ENCODE measurements at places on chromosomes 3 and 15. TPM values are rescaled to one million over a fixed set of nuclear protein-coding genes. Genes with fewer than 3 reads are reported as not detected.

- no peak for DNase-seq
Observed at GRCh38 chr3:188303823-188304222, 149.9 kb downstream of the LPP start.

DNA sequence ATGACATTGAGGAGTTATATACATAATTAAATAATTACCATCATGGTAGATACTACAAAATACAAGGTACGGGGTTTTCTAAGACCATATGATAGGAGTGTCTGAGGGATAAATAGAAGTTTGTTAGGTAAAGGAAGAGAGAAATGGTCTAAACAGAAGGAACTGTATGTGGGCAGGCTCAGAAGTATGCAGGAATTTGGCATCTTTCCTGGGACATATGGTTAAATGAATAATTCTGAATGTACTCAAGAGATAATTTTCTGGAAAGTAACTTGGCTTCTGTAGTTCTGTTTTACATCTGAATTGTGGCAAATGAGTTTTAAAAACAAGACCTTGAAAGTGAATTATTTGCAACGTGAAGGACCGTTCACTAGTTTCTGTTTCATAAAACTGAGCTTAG is 17.5 kb downstream of the LMCD1 start:
- no peak for DNase-seq

DNA sequence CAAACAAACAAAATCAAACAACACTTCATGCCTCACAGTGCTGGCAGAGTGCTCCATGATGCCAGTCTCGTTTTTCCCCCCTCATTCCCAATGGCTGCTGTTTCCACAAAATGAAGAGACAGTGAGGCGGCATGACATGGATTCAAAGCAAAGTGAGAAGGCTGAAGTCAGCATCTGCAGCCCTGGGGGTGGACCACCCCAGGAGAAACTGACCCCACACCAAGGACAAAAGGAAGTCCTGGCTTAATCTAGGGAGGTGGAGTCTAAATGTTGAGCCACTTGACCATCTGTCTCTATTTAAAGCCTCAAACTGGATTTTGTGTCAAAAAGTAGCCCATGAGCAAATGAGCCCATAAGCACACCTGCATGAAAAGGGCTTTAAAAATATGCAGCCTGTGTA is 151.2 kb upstream of the RORA start:
- DNase-seq = no peak

GRCh38 chr15:97168704-97169475 is 791.6 kb upstream of the ARRDC4 start:
- DNase-seq = no peak

- DNase-seq = no peak
Observed at GRCh38 chr3:61926923-61927322, 365.6 kb downstream of the PTPRG start.

GRCh38 chr3:83873550-83873949 is 1085.2 kb upstream of the CADM2 start:
- DNase-seq = no peak

DNA sequence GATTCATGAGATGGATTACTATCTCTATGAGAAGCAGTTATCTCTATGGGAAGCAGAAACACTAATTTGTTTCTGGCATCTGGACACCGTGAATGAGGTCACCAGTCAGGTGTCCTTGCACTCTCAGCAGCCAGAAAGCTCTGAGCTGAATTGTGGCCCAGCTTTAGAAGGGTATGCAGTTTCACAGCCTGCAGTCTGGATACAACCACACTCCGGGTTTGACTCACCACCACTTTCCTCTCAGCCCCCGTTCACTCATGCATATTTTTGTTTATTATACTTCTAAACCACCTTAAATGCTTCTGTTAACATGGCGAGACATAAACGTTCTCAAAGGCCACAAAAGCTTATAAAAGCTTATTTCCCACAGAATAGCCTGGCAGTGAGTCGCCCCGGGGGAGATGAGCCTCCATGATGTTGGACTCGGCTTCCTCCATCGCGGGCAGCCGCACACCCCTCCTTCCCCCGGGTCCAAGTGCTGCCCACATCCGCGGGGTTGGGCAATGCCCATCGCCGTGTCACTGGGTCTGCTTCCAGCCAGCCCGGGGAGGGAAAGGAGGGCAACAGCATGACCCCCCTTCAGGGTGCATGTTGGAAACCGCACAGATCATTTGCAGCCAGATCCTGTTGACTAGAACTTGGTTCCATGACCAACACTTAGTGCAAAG is 16.8 kb upstream of the SLC41A3 start:
- DNase-seq = no peak

DNA sequence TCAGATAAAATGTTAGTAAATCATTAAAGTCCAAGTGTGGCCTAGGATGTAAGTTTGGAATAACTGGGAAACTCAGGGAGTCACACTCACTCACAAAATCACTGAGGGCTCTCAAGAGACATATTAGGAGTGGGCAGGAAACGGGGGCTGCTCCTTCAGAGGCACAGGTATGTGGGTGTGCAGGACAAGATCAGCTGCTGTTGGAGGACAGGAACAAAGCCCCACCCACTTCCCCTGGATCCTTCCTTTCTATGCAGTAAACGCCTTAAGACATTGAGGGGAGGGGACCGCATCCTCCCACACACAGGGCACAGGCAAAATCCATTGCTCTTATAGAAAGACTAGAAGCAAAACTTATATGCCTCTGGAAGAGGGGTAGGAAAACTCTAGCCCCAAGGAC is 30.2 kb downstream of the TM2D3 start:
- no peak for DNase-seq

- DNase-seq = no peak
Observed at GRCh38 chr15:65819563-65819960, 27.5 kb upstream of the DENND4A start.

- no peak for DNase-seq
Observed at GRCh38 chr15:20407553-20407952, 134.0 kb downstream of the GOLGA6L6 start.

GRCh38 chr15:84891339-84891738 is 6.9 kb downstream of the SLC28A1 start:
- DNase-seq = no peak

- no peak for DNase-seq
Observed at GRCh38 chr3:98763076-98763475, at the start of gene ST3GAL6. Gene ST3GAL6 (plus strand): TSS chr3:98763340. CDS start chr3:98768441, 5,101 bp downstream.

GRCh38 chr3:156180077-156180476 is 59.7 kb downstream of the KCNAB1 start:
- no peak for DNase-seq

DNA sequence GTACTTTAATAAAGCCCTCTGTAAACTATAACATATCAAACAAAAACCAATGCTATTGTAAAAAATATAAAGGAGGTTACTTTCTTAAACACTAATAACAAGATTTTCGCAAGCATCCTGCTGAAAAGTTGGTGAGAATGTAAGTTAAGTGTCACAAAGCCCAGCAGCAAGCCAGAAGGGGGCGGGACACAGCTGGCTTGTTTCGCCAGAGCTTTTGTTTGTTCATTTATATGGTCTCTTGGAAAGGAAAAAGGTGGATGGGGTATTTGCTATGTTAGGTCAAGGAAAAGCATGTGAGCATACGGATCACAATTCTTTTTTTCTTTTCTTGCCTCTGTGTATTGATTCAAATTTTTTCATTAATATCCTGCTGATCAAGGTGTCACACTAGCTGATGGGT is 59.9 kb downstream of the HACD2 start:
- DNase-seq = no peak

GRCh38 chr3:10292505-10293419 is at the start of gene GHRL:
Gene GHRL (minus strand): TSS chr3:10292947. CDS start chr3:10290180, 2,767 bp downstream.
- no peak for DNase-seq

GRCh38 chr15:32886459-32886858 is 168.7 kb downstream of the GREM1 start:
- no peak for DNase-seq

- no peak for DNase-seq
Observed at GRCh38 chr3:15820911-15821310, 23.1 kb upstream of the ANKRD28 start.

- DNase-seq = no peak
Observed at GRCh38 chr3:53189276-53189675, 28.3 kb downstream of the PRKCD start.

DNA sequence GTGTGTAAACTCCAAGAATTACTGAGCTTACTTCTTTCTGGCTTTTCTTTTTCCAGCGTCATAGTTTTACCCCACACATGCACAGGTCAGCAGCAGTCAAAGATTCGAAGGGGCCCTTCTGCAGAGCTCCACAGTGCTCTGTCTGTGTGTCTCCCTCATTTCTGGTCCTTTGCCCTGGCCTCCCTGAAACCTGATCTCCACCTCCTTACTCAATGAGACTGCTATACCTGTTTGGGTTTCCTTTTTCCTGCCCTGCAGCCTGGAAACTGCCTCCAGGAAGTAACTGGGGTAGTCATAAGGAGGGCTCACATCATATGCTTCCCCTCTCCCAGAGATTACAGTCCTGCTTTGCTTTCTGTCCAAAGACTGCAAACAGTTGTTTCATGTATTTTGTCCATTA is 82.8 kb upstream of the TNIK start:
- no peak for DNase-seq

DNA sequence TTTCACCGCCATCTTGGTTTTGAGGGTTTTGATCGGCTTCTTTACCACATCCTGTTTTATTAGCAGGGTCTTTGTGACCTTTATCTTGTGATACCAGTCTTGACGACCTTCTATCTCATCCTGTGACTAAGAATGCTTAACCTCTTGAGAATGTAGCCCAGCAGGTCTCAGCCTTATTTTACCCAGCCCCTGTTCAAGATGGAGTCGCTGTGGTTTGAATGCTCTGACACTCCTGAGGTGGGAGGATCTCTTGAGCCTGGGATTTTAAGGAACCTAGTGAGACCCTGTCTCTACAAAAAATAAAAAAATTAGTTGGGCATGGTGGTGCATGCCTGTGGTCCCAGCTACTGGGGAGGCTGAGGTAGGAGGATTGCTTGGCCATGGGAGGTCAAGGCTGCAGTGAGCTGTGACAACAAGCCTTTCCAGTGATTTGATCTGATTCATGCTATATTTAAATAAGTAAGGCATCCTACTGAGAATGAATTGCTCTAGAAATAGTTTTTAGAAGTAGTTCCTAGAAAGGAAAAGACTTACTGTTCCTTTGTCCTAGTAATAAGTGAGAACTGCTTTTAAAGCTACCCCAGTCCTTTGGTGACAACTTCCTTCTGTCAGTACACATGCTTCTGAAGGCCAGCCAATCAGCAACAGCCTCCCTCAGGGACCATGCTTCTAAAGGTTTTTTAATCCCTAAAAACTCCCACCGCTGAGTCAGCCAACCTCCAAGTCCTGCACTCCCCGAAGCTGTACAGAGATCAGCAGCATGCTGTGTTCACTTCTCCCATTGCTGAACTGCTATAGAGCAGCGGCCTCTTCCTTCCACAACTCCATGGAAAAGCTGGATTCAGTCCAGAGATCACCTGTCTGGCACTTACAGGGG is 9.1 kb upstream of the CEMIP start:
- DNase-seq = no peak

- peak; percentile 60 for DNase-seq
Observed at GRCh38 chr3:142929109-142929508, 34.4 kb downstream of the PAQR9 start.

GRCh38 chr15:81315452-81316175 is 8.3 kb downstream of the STARD5 start:
- peak; percentile 17 for DNase-seq

- no peak for DNase-seq
Observed at GRCh38 chr15:74826364-74826819, at the start of gene CPLX3. Gene CPLX3 (plus strand): TSS chr15:74826627. CDS start chr15:74826704, 77 bp downstream.

HIGD2B gene
- not detected for total RNA-seq

MINAR1 gene
- total RNA-seq = 0.43 TPM

NR1I2 gene
- 90.8 TPM for total RNA-seq

EFCC1 gene
- 3.7 TPM for total RNA-seq

STRA6 gene
- total RNA-seq = not detected

HGD gene
- total RNA-seq = 62.9 TPM
